ENCODE measurements at places on chromosomes 3 and 15.

- DNase-seq: no peak
These were observed 349.6 kb downstream of the ZIC1 start for GRCh38 chr3:147758771-147759170.

DNA sequence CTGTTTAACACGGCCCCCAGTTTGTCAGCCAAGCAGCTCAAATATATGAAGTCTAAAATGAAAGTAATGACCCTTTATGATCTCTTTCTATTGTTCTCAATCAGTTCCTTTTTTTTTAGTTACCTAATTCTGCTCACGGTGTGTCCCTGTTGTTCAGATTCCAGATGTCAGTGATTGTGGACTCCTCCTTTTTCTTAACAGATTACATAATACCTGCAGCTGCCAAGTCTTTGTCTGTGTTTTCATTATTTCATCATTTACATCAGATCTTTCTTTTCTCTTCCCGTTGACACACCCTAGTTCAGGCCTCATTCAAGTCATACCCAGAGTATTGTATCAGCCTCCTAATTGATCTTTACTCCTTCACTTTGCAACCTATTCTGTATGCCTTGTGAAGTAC is 56.1 kb upstream of the SKIL start:
- no peak for DNase-seq

- no peak for DNase-seq
These were observed 101.4 kb upstream of the LRIG1 start for GRCh38 chr3:66602237-66602636.

DNA sequence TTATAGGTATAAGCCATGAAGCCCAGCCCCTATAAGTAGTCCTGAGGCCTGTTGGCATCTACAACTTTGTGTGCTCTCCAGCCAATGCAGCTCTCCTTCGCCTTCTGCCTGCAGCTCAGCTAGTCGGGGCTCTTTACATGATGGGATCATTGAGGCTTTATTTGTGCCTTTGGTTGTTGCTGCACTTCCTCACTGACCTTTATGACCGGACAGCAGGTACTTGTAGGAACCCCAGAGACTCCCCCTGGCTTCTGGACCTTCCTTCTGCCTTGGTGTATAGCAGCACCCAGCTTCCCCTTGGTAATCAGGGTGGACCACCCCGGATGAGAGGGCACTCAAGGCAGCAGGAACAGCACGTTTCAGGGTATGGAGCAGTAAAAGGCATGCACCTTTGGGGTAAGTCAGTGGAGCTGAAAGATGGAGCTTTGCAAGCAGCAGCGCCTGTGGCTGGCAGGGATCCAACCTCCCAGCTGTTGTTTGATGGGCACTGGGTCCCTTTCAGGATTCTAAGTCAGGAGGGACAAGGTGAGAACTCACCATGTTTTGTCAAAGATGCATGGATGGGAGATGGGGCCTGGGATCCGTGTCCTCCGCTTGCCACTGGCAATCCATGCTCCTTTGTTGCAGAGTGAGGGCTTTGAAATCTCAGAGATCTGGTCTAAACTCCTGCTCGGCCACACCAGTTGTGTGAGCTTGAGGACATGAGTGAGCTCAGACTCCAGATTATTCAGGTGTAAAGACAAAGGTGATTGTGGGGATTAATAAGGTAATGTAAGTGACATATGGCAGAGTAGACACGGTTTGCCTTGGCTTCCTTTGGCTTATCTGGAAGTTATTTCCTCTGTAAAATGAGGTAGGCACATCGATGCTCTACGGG is 65.1 kb upstream of the KLF13 start:
- no peak for DNase-seq

- DNase-seq: no peak
These were observed 201.6 kb downstream of the THSD4 start for GRCh38 chr15:71316911-71317310.

- peak; percentile 63 for DNase-seq
These were observed 237.8 kb upstream of the GADL1 start for GRCh38 chr3:31132132-31132769.

DNA sequence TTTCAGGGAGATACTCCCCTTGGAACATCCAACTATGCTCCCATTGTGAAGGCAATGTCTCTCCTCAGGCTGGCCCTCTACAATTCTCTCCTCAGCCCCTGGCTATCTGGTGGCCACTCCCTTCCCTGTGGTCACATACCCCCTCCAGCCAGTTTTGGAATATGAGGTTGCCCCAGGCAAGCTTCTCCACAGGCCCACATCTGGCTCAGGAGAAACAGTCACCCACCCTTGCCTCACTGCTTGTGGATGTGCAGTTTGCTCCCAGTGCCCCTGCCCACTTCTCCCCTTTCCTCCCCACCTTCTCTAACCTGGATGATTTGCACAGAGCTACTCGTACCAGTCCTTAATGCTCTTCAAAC is 15.7 kb upstream of the TIPARP start:
- DNase-seq: no peak
